ENCODE measurements at places on chromosomes 1 and 21.

DNA sequence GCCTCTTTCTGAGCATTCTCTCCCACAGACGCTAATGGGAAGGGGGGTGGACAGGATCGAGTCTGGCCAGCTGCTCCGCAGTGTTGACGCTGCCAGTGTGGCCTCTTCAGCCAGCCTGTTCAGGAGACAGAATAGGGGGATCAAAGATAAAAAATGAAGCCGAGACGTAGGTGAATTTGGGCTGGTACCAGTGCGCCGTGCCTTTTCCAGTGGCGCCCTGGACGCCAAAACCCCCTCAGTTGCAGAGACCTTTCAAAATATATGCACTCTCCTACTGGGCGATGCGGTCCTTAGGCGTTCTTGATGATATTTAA, 1.1 kb downstream of the TTC3 start:
- no peak for DNase-seq

DNA sequence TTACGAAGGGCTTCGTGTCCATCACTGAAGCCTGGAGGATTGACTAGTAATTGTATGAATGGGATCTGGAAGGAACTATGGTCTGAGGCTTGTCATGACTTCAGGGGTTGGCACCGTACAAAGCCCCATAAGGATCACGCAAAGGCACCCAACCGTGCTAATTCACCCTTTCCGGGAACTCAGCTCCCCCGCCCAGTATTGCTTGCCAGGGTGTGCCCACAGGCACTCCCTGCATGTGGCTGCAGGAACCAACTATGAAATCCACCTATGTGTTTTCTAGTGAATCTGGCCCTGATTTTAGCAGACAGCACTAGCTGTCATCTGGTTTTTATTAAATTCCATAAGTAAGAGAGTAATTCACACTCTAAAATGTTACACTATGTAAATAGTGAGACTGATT, 139.2 kb downstream of the TM2D1 start:
- peak; percentile 29 for DNase-seq

DNA sequence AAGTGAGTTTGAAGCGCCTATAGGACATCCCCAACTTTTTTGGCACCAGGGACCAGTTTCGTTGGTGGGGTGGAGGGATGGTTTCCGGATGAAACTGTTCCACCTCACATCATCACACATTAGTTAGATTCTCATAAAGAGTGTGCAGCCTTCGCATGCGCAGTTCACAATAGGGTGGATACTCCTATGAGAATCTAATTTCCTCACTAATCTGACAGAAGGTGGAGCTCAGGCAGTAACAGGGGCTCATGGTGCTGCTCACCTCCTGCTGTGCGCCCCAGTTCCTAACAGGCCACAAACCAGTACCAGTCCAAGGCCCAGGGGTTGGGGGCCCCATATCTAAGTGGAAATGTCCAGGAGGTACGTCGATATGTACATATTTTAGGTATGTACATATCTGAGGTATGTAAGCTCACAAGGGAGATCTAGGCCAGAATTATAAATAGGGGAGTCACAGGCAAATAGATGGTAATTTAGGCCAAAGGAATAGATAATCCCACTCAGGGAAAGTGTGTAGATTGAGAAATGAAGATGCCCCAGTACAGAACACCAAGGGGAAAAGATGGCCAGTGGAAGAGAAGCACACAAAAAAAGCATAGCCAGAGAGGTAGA, 27.5 kb upstream of the RASAL2 start:
- DNase-seq, result no peak

GRCh38 chr1:154747740-154748404, 122.2 kb downstream of the KCNN3 start:
- peak; percentile 55 for DNase-seq

DNA sequence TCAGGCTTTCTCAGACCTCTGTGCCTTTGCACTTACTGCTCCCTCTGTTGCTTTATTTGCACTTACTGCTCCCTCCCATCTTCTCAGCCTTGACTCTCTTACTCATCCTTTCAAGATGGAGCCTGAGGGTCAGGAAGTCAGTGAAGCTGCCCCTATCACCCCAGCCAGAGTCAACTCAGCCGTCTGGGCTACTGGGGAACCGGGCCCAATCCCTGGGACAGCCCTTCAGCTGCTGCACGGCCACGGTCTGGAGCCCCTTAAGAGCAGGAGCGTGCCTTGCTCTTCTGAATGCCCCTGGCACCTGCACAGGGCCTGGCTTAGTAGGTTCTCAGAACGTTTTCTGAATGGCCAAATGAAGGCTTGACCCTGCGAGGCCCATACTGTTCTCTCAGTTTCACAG, 244.4 kb downstream of the FOXD2 start:
- no peak for DNase-seq

- no peak for DNase-seq
These were observed 37.1 kb upstream of the ARF1 start for GRCh38 chr1:228045405-228045804.

DNA sequence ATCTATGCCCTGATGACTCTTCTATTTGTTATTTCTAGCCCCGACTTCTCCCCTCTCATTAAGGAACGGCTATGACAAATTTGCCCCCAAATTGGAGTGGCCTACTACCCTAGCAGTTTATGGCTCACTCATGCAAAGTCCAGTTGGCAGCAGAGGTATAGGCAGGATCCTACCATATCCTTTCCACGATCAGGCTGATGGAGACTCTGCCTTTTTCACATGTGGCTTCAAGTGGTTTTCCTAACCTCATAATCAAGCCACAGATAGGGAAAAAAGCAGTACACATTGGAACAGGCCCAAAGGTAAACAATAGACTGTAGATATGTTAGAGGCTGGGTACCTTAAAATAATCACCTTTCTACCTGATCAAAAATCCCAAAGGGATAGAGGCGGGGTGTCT, 292.5 kb downstream of the NCAM2 start:
- no peak for DNase-seq

- no peak for DNase-seq
These were observed 56.4 kb upstream of the GRIK3 start for GRCh38 chr1:37090671-37091070.

- no peak for DNase-seq
These were observed 10.0 kb downstream of the TTF2 start for GRCh38 chr1:117070124-117070523.

GRCh38 chr1:213244664-213245091, 193.6 kb downstream of the RPS6KC1 start:
- DNase-seq, result peak; percentile 49

DNA sequence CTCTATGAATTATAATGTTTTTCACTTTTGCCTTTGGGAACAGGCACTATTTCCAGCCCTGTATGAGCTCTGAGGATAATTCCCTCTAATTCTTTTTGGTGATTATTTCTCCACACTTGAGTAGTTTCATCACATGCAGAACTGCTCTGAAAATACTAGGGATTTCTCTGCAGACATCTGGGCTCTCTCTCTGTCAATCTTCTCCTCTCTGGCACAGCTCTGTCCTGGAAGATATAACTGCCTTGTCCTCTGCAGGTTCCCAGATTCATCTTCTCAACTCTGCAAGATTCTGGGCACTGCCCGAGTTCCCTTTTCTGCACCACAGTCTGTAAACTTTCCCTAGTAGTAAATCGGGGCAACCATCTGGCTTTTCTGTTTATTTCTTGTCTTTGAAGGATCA, 131.3 kb upstream of the FMN2 start:
- DNase-seq, result no peak

GRCh38 chr1:178651742-178652141, 73.3 kb upstream of the RALGPS2 start:
- peak; percentile 20 for DNase-seq

DNA sequence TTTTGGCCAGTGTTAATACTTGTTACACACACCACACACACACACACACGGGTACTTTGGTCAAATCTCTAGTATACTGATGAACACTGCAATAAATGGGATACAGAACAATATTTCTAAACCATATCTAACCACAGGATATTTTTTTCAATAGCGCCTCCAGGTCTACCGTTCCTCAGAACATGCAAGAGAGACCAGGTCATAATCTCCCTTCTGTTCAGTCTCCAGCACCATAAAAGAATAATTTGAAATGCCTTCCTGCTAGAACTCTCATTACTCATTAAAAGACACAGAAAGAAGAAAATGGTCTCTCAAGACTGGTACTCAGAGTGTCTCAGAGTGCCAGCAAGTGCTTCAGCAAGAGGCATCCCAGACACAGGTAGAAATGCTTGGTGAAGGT, 11.5 kb upstream of the SLC44A3 start:
- no peak for DNase-seq

GRCh38 chr1:217861658-217862057, 230.5 kb downstream of the SPATA17 start:
- DNase-seq, result no peak

GRCh38 chr1:117301901-117302300, 65.3 kb upstream of the MAN1A2 start:
- DNase-seq, result no peak

DNA sequence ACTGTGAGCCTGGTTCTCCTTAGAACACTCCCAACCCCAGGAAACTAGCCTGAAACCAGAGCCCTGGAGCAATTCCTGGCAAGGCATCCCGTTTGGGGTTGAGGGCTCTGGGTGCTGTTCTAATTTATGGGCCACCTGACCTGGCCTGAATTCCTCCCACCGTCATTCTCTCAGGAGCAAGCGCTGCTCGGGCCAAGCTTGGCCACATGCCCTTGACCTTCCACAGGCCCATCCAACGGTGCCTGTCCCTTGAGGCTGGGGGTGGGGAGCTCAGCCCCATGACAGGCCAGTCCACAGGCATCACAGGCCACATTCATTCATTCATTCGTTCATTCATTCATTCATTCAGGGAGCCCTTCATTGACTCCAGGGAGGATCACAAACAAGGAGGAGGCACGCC, 5.3 kb downstream of the PADI2 start:
- DNase-seq, result no peak

DNA sequence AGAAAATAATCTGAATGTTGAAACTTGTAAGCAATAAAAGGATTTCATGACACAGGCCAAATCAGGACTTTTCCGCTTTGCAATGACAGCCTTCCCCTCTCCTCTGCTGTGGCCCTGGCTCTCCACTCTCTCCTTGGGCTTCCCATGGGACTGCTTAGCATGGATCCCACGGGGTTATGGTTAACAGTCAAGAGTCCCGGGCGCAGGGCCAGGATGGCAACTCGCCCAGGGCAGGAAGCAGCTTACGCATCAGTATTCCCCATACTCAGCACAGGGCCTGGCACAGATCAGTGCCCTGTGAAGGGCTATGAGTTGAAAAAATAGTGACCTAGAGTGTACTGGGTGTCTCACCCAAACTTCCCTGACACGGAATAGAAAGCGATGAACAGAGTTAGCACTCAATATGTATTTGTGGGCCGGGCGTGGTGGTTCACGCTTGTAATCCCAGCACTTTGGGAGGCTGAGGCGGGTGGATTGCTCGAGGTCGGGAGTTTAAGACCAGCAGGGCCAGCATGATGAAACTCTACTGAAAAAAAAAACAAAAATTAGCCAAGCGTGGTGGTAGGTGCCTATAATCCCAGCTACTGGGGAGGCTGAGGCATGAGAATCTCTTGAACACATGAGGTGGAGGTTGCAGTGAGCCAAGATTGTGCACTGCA, 29.1 kb upstream of the GRHL3 start:
- DNase-seq, result peak; percentile 74

DNA sequence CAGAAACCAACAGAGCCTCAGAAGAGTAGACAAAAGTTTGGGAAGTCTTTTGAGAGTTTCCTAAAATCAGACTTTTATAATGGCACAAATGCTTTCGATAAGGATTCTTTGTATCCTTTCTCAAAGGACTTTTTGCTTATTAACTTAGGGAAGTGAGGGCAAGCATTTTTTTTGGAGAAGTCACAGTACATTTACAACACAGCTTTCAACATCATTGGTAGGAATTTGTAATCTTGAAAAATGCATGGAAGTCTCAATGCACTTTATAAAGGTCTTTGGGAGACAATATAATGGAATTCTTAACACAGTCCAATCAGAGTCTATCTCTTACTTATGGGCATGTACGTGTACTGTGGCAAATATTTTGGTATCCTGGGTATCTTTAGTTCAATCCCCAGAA, 325.8 kb upstream of the NR5A2 start:
- peak; percentile 20 for DNase-seq

GRCh38 chr1:234691567-234691966, 81.6 kb upstream of the IRF2BP2 start:
- DNase-seq, result peak; percentile 31

- DNase-seq, result no peak
These were observed 11.6 kb downstream of the GJA5 start for GRCh38 chr1:147748676-147749350.

GRCh38 chr1:98842241-98842640, 162.4 kb downstream of the PLPPR5 start:
- DNase-seq, result no peak

DNA sequence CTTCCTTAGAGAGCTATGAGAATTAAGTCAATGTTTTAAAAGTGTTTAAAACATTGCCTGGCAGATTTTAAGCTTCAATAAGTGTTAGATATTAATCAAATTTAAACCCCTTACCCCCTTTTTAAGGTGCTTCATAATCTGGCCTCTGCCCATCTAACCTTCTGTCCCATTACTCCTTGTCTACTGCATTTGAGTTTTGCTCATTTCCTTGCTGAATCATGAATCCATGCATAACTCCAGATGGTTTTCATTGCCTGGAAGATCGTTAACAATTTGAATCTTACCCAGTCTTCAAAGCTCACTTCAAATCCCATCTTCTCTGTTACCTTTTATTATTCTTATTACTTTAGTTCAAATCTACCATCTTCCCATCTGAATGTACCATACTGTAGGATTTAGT, 4.6 kb downstream of the HJV start:
- peak; percentile 45 for DNase-seq

DNA sequence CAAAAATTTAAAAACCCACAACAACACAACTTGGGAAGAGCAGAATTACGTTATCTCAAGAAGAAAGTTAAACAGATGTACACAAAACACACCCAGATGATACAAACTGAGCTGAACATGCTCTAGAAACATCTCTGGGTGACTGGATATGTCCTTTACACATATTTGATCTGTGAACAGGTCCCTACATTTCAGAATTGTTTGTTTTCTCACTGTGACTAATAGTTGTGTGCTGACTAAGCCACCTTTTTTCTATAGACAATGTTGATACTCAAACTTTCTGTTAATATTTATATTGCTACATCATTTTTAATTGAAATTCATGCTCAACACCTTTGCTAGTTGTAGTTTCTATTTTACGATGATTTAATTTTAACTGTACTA, 1.0 kb upstream of the F11R start:
- no peak for DNase-seq

Data from GM03348 (cell line).